Stimulated activated effector memory CD8-positive, alpha-beta T cell treated with anti-CD3 and anti-CD28 coated beads, Interleukin-12 subunit alpha, Interleukin-12 subunit beta, amount 100 ng/mL, for 72 hours (primary cell): ENCODE measurements at places on chromosomes 6 and 20.

GRCh38 chr6:21459641-21460040 is 133.9 kb upstream of the SOX4 start:
- no peak for DNase-seq

DNA sequence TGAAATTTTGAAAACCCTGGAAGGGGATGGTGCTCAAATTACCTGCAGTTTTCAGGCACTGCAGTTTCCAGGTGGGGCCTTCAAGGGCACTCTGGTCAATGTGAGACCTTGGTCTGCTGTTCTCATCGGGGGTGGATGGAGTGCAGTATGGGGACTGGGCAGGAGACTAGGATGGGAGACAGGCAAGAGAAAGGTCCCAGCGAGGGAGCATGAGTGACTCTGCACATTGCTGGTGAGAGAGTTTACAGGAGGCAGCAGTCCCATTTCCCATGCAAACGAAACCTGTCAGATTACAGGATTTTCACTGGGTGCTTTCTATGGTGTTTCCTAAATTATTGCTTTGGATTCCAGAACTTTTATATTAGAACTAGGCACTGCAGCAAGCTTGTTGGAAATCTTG is 73.5 kb upstream of the DTNBP1 start:
- DNase-seq: no peak

GRCh38 chr6:5710936-5711335 is 295.8 kb downstream of the NRN1 start:
- no peak for DNase-seq

DNA sequence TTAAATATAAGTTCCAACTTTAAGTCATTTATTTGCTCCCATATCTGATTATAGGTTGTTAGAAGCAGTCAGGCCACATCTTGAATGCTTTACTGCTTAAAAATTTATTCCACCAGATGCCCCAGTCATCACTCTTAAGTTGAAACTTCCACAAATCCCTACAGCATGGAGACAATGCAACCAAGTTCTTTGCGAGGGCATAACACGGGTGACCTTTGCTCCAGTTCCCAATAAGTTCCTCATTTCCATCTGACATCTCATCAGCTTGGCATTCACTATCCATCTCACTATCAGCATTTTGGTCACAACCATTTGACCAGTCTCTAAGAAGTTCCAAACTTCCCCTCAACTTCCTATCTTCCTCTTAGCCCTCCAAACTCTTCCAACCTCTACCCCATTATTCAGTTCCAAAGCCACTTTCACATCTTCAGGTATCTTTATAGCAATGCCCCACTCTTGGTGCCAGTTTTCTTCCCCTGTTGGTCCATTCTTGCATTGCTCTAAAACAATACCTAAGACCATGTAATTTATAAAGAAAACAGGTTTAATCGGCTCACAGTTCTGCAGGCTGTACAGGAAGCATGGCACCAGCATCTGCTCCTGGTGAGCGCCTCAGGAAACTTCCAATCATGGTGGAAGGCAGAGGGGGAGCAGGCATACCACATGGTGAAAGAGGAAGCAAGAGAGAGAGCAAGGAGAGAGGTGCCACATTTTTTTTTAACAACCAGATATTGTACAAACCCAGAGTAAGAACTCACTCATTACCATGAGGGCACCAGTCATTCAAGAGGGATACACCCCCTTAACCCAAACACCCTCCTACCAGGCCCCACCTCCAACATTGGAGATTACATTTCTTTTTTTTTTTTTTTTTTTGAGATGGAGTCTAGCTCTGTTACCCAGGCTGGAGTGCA is 15.9 kb upstream of the ITPR3 start:
- no peak for DNase-seq

GRCh38 chr6:44237813-44238433 is 9.0 kb upstream of the HSP90AB1 start:
- DNase-seq: peak; percentile 93

DNA sequence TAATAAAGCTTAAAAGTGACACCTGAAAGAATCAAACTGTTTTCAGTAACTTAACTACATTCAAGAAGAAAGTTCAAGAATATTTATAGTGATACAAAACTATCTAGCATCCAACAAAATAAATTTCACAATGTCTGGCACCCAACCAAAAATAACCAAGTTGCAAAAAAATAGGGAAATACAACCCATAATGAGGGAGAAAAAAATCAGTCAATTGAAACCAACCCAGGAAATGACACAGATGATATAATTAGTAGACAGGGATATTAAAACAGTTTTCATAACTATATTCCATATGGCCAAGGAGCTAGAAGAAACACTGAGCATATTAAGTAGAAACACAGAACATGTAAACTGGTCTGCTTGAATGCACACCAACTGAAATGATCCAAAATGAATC is 120.2 kb upstream of the BEND3 start:
- DNase-seq: no peak

- DNase-seq: no peak
Measured at GRCh38 chr6:15768999-15769398, 106.2 kb upstream of the DTNBP1 start.

DNA sequence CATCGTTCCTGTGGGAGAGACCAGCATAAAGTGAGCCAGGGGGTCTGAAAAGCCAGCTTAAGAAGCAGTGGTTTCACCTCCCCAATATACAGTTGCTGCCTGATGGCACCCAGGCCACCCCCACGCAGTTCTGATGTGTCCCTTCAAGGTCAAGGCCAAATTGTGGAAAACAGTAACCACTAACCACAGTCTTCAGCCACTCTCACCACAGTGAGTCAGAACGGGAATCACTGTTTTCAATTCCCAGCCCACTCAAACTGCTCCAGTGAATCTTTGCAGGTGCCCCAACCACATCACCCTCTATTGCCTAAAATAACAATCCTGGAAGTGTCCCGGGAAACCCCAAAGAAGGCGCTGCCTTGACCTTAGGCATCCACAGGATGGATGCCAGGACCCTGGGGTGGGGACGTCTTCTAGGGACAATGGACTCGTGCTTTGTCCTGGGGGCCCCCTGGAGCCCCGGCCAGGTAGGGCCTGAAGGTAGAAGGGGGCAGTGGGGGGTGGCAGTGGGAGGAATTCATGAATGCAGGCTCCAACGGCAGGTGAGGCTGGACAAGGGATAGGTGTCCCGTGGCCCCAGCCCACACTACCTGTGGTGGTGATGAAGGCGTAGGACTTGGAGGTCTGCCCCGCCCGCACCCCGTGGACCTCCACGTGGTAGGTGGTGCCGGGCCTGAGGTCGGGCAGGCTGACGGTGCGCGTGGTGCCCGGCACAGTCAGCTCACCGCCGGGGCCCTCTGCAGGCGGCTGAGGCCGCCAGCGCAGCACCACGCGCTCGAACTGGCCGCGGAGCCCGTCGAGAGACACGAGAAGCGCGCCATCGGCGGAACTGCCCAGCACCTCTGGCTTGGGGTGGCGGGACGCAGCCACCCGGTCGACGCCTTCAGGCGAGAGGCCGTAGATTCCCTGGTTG is 22.2 kb downstream of the TNXB start:
- no peak for DNase-seq

- no peak for DNase-seq
Measured at GRCh38 chr6:2133716-2134310, 111.6 kb downstream of the GMDS start.

DNA sequence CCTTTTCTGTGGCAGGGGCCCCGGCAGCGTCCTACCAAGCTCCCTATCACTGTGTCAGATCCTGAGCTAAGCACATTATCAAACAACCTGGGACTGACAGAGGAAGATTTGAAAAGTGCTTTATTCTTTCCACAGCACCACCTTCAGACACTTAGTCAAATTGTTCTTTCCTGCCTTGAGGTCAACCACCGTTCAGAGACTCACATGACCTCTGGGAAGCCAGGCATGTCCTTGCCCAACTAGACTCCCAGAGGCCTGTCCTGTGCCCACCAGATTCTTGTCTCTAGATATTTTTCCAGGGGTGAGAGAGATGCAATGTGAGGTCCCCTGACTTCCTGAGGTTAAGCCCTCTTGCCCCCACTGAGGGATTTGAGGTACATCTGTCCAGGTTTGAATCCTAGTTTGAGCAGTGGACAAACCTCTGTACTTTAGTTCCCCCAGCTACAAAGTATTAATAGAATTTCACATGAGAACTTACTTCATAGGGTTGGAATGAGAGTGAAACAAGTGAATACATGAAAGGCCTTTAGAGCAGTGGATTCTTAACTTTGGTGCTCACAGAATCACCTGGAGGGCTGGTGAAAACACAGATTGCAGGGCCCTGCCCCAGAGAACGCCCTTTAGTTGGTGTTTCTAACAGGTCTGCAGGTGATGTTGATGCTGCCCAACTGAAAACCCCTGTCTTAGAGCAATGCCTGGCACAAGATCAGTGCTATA is 179.8 kb downstream of the CLIC5 start:
- DNase-seq: no peak

DNA sequence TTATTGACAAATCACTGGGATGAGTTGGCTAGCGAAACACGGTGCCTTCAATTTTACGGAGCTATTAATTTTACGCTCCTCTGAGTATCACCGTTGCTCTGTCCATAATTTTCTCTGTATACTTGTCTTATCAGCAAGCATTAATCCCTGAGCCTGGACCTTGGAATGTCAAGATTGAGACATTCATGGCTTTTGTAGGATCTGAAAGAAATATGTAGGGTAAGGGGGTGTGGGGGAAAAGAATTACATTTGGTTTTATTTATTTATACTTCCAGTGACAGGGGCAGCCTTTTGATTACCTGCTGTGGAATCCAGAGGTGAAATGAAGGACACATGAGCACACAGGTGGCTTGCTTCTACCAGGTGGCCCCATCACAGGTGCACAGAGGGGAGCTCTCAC is 46.6 kb downstream of the DTD1 start:
- no peak for DNase-seq

GRCh38 chr6:32852844-32853540 is 512 bp downstream of the TAP1 start:
- DNase-seq: peak; percentile 51

- no peak for DNase-seq
Measured at GRCh38 chr20:24253321-24253720, 216.1 kb upstream of the SYNDIG1 start.

- no peak for DNase-seq
Measured at GRCh38 chr6:3460253-3460652, 3.4 kb upstream of the SLC22A23 start.

GRCh38 chr20:47106786-47107185 is 212.1 kb downstream of the EYA2 start:
- DNase-seq: no peak

GRCh38 chr6:9977411-9977810 is 437.5 kb downstream of the TFAP2A start:
- no peak for DNase-seq

GRCh38 chr6:160523223-160523622 is 140.9 kb downstream of the LPA start:
- no peak for DNase-seq

DNA sequence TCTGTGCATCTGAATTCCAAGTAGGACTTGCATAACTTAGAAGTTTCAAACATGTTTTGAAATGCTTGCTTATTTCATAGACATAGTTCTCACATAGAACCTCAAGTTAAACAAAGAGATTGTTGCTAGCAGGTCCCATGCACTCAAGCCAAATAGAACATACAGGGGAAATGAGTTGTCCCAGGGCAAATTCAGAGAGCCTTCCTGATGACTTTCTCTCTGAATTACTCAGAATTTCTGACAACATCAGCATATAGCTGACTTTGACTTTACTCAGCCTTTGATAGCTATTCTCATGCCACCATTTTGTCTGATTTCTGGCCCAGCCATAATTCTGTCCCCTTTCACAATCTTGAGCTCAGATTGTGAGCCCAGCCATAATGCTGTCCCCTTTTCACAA is 333.2 kb upstream of the PLCB4 start:
- DNase-seq: no peak

GRCh38 chr6:7812623-7813022 is 86.7 kb downstream of the BMP6 start:
- no peak for DNase-seq

- DNase-seq: no peak
Measured at GRCh38 chr20:4516876-4517275, 204.8 kb upstream of the PRND start.

GRCh38 chr6:70312165-70312745 is 9.4 kb upstream of the COL9A1 start:
- no peak for DNase-seq

GRCh38 chr6:39896701-39897100 is 37.6 kb downstream of the MOCS1 start:
- DNase-seq: no peak

DNA sequence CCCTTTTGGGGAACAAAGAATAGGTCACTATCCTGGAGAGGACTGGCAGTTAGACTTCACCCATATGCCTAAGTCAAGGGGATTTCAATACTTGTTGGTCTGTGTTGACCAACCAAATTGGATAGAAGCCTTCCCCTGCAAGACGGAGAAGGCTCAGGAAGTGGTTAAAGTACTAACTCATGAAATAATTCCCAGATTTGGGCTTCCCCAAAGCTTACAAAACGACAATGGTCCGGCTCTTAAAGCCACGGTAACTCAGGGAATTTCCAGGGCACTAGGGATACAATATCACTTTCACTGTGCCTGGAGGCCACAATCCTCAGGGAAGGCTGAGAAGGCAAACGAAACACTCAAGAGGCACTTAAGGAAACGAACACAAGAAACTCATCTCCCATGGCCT is 223.1 kb downstream of the GMPR start:
- no peak for DNase-seq

DNA sequence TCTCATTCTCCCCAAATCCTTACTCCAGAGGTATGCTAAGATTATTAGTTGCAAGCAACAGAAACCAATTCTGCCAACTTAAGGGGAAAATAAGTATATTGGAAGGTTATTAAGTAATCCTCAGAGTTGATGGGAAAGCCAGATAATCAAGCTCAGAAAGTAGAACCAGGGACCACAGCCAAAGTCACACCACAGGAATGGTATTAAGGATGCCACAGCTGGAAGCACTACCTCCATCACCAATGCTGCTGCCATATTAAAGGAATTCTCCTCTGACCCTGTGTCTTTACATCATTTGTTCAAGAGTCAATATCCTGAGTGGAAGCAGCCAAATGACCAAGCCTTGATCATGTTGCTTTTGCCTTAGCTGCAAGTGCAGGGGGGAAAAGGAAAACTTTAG is 9.9 kb downstream of the PROCR start:
- DNase-seq: no peak

- DNase-seq: peak; percentile 40
Measured at GRCh38 chr20:46040902-46041535, 12.0 kb downstream of the SLC12A5 start.

GRCh38 chr20:33566781-33567603 is 77.1 kb downstream of the CBFA2T2 start:
- no peak for DNase-seq

- no peak for DNase-seq
Measured at GRCh38 chr20:59746155-59746554, 141.8 kb downstream of the PHACTR3 start.

GRCh38 chr20:58459058-58459750 is 56.0 kb downstream of the APCDD1L start:
- no peak for DNase-seq

- DNase-seq: no peak
Measured at GRCh38 chr6:154154389-154154967, 115.4 kb downstream of the OPRM1 start.

- DNase-seq: no peak
Measured at GRCh38 chr6:158608221-158608620, 36.3 kb downstream of the DYNLT1 start.

- DNase-seq: no peak
Measured at GRCh38 chr20:3935956-3936340, 46.8 kb downstream of the PANK2 start.
